Stimulated activated effector memory CD8-positive, alpha-beta T cell treated with anti-CD3 and anti-CD28 coated beads, Interleukin-12 subunit alpha, Interleukin-12 subunit beta, amount 100 ng/mL, for 72 hours (primary cell): ENCODE measurements at places on chromosomes 1 and 21.

- no peak for DNase-seq
These were observed 2.4 kb upstream of the THEM5 start for GRCh38 chr1:151855933-151856332.

DNA sequence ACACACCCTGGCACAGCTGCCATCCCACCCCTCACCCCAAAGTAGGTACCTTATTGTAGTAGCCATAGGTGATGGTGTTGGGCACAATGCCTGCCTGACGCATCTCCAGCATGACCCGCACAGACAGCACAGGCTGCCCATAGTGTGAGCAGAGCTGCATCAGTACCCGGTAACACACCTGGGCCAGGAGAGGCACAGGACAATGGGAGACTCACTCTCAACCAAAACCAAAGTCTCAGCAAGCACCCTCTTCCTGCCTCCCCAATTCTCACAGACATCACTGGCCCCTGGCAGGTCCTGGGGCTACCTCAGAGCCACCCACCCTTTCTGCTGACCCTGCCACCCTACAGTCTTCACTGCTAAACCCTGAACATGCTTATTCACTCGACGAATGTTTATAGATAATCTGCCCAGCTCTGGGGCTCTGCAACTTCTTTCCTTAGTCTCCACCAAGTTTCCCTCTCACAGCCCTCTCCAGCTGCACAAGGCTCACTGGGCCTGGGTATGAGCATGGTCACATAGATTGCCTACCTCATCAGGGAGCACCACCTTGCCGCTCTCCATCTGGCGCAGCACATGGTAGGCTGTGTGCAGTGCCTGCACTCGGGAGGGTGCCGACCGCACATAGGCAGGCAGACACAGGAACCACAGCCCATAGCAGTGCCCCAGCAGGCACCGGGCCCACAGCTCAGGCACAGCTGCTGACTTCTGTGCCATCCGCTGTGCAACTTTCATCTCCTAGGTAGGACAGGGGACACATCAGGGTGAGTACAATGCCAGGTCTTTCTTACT lies 10.3 kb downstream of the DENND4B start:
- DNase-seq, result no peak

- peak; percentile 10 for DNase-seq
These were observed at the start of gene SLC45A3 for GRCh38 chr1:205680073-205680851. TSS of gene SLC45A3 (minus strand) at chr1:205680509. CDS start at chr1:205664656, 15,853 bp downstream.

DNA sequence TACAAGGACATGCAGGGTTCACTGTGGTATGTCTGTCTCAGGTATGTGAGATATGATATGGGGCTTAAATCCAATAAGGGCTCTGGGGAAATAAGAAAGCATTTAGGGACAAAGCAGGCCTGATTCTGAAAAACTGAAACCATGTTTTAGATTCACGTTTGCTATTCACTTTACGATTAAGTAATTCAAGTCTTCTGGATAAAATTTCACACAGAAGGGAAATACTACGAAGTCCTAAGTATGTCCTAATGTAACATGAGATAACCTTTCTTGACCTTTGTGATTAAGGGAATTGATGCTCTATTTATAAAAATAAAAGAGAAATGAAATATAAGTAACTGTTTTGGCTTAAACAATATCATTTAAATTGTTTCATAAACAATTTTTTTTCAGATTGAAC lies 55.4 kb downstream of the HNRNPR start:
- no peak for DNase-seq

GRCh38 chr1:94974241-94974640 lies 47.3 kb upstream of the CNN3 start:
- no peak for DNase-seq

DNA sequence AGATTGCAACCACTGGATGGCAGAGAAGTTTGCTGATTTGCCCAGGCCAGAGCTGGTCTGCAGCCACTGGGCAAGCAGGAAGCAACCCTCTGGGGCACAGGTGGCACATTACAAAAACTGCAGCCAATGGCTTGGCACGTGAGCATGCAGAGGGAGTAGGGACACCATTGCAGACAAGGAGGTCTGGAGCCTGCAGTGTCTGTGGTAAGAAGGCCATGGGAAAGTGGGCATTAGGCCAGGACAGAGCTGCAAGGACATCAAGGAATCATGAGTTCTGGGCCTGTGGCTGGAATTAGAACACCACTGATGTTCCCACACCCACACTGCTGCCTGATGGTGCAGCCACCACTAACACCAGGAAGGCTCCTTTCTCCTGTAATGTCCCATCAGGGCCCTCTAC lies 113.0 kb downstream of the TSEN15 start:
- DNase-seq, result no peak

GRCh38 chr1:91842056-91842455 lies 43.9 kb downstream of the TGFBR3 start:
- DNase-seq, result no peak

GRCh38 chr1:164588516-164589341 lies 29.7 kb downstream of the PBX1 start:
- DNase-seq, result no peak

GRCh38 chr1:200488375-200489165 lies 78.7 kb upstream of the ZNF281 start:
- DNase-seq, result peak; percentile 60

DNA sequence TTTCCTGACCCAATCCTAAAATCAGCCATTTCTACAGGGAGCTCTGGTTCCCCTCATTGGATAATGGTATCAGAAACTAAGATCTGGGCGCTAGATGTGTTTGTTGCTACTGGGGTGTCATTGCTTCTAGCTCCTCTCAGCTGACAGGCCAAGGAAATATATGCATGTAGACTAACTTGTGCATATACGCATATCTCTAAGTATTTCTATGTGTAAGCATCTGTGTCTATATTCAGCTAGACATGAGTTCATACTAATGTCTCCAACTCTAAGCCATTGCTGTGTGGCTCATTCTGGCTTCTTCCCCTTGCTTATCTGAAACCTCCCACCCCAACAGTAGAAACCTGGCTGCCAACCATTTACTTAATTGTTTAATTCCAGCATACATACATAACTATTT lies 130.3 kb upstream of the MAGI3 start:
- no peak for DNase-seq

GRCh38 chr1:175808999-175809398 lies 65.6 kb upstream of the TNR start:
- no peak for DNase-seq

DNA sequence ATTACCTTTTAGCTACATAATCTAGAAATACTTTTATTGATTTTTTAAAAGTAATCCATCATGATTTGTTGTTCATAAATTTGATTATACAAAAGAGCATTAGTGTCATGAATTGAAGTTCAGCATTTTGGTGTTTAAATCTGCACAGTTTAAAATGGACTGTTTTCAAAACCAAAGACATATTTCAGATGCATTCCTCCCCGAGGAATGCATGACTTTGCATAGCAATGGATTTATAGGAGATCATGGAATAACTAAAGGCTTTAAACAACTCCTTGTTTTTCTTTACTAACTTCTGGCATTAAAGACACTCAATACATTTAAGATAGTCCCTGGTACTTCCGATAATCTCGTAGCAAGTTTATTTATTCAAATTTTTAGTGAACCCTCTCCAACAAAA lies 863.1 kb upstream of the TMPRSS15 start:
- DNase-seq, result no peak

DNA sequence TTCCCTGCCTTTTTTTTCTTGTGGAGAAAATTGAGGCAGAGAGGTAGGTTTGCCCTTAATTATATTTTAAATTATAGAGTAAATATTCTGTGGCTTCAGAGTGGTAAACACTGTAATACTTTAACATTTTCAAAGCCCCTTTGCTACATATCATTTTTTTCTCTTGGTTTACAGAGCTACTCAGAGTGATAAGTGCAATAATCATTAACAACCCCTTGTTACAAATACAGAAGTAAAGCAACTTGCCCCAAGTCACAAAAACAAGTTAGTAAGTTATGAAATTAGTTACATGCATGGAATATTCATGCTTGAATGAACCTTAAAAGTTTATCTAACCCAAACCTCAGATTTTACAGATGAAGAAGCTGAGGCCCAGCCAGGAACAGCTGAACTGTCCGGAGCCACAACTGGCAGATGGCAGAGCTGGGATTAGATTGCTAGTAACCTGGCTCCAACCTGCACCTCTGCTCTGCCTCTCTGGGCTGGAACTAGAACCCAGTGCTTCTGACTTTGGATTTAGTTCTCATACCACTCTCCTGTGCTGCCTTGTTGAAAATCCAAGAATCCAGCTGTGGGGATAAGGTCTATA lies 48.7 kb downstream of the TNN start:
- DNase-seq, result no peak

DNA sequence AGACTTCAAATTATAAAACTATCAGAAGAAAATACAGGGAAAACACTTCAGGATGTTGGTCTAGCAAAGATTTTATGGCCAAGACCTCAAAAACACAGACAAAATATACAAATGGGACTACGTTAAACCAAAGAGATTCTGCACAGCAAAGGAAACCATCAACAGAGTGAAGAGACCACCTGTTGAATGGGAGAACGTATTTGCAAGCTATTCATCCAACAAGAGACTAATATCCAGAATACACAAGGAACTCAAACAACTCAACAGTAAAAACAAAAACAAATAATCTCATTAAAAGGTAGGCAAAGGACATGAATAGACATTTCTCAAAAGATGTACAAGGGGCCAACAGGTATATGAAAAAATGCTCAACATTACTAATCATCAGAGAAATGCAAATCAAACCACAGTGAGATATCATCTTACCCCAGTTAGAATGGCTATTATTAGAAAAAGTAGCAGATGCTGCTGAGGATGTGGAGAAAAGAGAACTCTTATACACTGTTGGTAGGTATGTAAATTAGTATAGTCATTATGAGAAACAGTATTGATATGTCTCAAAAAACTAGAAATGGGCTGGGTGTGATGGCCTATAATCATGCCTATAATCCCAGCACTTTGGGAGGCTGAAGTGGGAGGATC lies 112.6 kb downstream of the LRIG2 start:
- DNase-seq, result no peak

GRCh38 chr1:40421431-40422384 lies 28.6 kb upstream of the ZFP69B start:
- no peak for DNase-seq

GRCh38 chr1:168443899-168444298 lies 99.9 kb downstream of the XCL2 start:
- no peak for DNase-seq

DNA sequence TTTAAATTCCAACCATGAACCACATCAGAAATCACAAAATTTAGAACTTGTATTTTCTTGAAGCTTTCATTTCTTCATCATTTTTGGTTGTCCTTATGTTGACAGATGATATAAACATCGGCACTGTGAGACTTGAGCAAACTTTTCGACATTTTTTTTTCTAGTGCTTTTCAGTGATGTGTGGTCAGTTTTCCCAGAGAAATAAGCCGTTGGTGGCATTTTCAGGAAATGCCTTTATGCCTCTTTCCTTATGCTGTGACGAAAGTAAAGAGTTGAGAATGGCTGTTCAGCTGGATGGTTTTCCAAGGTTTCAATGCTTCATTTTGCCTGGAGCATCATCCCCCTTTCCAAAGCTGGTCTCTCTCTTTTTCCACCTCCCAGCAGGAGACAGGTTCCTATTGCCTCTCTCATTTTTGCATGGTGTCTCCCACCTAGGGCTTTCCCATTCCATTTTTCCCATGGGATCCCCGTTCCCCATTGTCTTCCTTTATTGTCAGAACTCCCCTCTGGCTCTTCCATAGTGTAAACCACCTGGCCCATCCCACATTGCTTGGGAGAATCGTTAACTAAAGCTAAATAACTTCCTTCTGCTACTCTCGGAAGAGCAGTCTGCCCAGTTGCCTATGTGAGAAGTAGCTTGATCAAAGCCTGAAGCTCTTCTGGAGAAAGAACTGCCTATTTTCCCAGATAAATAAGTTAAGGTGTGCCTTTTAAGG lies 61.4 kb upstream of the DYNLT5 start:
- DNase-seq, result no peak

DNA sequence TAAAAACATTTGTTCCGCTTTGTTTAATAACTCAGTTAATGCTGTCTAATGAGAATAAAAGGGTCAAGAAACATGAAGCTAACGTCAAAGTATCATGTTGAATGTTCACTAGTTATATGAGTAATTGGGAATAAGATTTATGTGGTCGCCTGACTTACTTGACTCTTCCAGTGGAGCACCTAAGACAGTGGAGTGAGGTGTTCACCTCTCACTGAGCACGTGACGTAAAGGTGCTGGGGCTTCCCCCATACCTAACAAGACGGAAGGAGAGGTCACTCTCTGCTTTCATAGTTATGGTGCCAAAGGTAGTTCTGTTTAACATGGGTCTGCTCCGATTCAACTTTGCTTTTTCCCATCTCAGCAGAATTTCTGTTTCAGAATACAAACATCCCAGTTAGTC lies 686 bp downstream of the KMO start:
- no peak for DNase-seq
